Cardiac muscle cell (in vitro differentiated cells and primary cell): ENCODE measurements at places on chromosomes 12 and 14. TPM values are rescaled to one million over a fixed set of nuclear protein-coding genes. Genes with fewer than 3 reads are reported as not detected.

DNA sequence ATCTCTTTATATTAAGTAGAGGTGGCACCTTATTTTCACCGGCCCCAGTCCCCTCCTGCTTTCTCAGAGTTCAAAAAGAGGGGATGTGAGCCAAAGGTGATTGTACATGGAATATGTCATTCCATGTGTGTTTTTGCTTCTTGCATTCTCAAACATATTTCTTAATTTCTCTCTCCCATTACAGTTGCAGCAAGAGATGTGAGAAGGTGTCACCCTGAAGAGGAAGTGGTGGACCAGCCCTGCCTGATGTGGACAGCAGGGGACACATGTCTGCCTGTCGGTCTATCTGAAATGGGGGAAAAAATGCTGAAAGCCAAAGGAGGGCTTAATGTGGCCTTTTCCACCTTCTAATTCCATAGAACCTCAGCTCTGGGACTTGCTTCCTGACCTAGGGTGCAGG, 1.9 kb upstream of the FOXN3 start:
- H3K36me3 ChIP-seq: no peaks in the 10 kb centered on the region
- H3K27ac ChIP-seq: no peak overlapping the region
- H3K27me3 ChIP-seq: no peaks in the 10 kb centered on the region
- DNase-seq: no peak
- H3K4me1 ChIP-seq: peaks cover 19% of the 10 kb centered on the region

DNA sequence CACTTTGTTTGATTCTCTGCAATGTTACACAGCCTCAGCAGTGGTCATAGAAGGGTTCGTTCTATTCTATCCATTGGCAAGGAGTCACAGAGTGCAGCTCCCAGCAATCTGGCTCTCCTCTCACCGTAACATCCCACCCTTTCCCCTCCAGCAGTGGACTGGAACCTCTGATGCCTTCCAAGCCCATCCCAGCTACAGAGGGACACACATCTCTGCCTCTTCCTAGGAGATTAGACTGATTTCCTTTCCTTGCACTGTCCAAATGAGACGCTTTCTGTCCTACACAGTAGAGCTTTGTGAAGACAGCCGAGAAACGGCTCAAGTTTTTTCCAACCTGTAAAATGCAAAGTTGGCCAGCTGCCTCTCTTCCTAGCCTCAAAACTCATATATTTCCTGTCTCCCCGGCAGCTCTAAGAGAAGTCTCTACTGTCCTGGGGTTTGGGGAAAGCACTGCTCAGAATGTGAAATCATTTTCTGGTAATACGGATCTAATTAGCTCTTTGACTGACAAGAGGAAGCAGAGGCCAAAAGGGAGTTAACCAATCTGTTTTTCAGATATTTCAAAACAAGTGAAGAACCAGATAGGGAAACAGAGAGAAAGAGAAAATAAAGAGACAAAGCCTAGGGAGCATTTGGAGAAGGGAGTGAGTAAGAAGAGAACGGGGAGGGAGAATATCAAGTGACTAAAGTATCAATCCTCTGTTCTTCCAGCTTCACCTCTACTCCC, 516 bp downstream of the NINJ2 start:
- no peaks in the 10 kb centered on the region for H3K36me3 ChIP-seq
- no peak overlapping the region for H3K27ac ChIP-seq
- peaks cover 3% of the 10 kb centered on the region for H3K4me1 ChIP-seq

DNA sequence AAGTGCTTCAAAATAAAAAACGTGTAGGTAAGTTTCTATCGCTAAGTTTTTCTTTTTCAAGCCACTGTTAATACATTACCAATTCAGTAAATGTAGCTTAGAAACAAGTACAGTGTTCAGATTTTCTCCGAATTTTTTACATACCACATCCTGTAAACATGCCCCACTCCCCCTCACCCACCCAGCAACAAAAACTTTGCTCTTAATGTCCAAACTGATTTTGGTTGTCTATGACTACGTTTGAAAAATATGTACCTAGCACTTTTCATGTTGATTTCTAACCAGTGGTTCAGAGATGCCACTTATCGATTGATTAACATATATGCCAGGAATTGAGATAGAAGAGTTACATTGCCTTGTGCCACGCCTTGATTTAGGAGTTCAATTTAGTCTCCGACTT, 663 bp upstream of the LIN7A start:
- no peak overlapping the region for H3K27ac ChIP-seq
- H3K4me1 ChIP-seq: no peaks in the 10 kb centered on the region
- H3K27me3 ChIP-seq: peaks cover 10% of the 10 kb centered on the region
- H3K4me3 ChIP-seq: no peak overlapping the region
- no peak for DNase-seq

DNA sequence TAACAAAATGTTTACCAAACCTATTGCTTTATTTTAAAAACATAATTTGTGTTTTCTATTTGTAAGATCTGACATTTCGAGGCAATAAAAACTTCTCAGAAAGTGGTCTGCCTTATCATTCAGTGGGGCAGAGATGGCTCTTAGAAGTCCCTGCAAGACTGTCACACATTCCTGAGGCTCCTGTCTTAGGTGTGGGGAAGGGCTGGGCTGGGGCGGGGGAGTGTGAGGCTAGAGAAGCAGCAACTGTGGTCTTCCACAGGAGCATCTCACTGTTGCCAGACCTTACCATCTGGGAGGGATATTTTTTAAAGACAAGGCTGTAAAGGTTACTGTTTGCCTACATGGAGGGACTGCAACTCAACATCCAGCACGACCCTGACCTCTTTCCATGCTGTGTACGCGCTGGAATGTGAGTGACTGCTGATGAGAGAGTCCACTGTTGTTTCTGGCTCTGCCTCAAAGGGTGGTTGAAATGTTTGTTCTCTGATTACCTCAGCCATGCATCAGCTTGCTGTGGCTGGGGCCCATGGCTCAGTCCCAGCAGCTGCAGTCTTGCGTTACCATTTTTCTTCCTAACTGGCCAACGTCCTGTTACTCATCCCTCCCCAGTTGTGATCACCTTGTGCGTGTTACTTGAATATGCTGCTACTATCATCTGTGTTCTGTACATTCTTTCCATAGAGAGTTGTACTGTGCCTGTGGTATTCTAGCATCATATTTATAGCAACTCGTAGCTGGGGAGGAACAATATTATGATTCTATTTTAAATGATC, 12.4 kb downstream of the ERG28 start:
- peak; percentile 92 for DNase-seq
- H3K27ac ChIP-seq: peak overlapping the region; percentile 89
- peaks cover 14% of the 10 kb centered on the region for H3K4me1 ChIP-seq
- no peak overlapping the region for H3K4me3 ChIP-seq
- no peaks in the 10 kb centered on the region for H3K27me3 ChIP-seq

- no peaks in the 10 kb centered on the region for H3K4me1 ChIP-seq
- H3K36me3 ChIP-seq: no peaks in the 10 kb centered on the region
- H3K27me3 ChIP-seq: no peaks in the 10 kb centered on the region
- no peak overlapping the region for H3K27ac ChIP-seq
- DNase-seq: no peak
Measured at GRCh38 chr12:93622485-93622884, 50.0 kb downstream of the SOCS2 start.

GRCh38 chr12:112803620-112804282, 12.2 kb downstream of the RPH3A start:
- H3K4me1 ChIP-seq: no peaks in the 10 kb centered on the region
- H3K27me3 ChIP-seq: no peaks in the 10 kb centered on the region
- H3K36me3 ChIP-seq: no peaks in the 10 kb centered on the region
- DNase-seq: no peak
- H3K27ac ChIP-seq: no peak overlapping the region
- H3K4me3 ChIP-seq: no peak overlapping the region

DNA sequence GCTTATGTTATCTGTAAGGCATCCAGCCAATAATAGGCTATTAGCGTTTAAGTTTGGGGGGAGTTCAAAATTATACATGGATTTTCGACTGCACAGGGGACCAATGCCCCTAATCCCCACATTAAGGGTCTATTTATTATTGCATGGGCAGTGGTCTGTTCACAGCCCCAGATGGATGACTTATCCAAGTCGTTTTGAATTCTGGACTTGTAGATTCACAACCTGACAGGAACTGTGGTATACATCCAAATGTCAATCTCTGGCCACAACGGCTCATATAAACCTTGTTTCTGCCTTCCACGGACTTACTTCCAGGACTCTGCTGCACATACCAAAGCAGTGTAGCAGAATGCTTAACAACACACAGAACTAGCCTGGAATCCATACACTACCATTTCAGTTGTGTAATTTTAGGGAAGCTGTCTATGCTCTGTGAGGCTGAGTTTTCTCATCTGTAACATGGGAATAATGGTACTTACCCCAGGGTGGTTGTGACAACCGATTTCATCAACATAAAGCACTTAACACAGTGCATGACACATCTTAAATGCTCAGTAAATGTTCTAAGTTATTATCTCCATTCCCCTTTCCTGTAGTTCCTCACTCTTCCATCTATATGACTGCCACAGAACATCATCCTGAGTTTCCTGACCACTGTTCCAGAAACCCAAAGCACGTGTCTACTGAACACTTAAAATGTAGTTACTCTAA, 3.7 kb downstream of the DDX24 start:
- no peaks in the 10 kb centered on the region for H3K27me3 ChIP-seq
- H3K36me3 ChIP-seq: peaks cover 8% of the 10 kb centered on the region
- H3K4me1 ChIP-seq: peaks cover 32% of the 10 kb centered on the region
- no peak overlapping the region for H3K27ac ChIP-seq
- no peak for DNase-seq

GRCh38 chr14:72800848-72801370, 93.0 kb downstream of the DPF3 start:
- no peak overlapping the region for H3K27ac ChIP-seq
- no peaks in the 10 kb centered on the region for H3K27me3 ChIP-seq
- no peak overlapping the region for H3K4me3 ChIP-seq
- DNase-seq: no peak
- H3K36me3 ChIP-seq: no peaks in the 10 kb centered on the region

GRCh38 chr14:93984070-93984469, 7.7 kb upstream of the ASB2 start:
- H3K4me3 ChIP-seq: no peak overlapping the region
- peaks cover 37% of the 10 kb centered on the region for H3K4me1 ChIP-seq
- H3K27me3 ChIP-seq: no peaks in the 10 kb centered on the region
- H3K27ac ChIP-seq: no peak overlapping the region
- no peak for DNase-seq

DNA sequence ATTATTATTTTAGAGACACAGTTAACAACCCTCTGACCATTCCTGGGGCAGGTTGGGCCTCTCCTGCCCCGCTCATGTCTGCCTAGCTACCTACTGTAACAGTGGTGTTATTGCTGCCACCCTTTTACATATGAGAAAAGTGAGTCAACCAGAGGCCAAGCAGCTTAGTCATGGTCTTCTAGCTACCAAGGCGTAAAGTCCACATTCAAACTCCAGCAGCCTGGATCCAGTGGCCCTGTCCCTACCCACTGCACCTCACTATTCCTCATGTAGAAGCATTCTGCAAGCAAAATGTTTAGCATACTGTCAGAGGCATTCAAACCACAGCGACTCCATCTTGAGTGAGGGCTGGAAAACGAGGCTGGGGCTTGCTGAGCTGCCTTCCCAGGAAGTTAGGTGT, 95.8 kb downstream of the SLC15A4 start:
- H3K27ac ChIP-seq: no peak overlapping the region
- H3K36me3 ChIP-seq: no peaks in the 10 kb centered on the region
- peaks cover 4% of the 10 kb centered on the region for H3K27me3 ChIP-seq
- no peak overlapping the region for H3K4me3 ChIP-seq

DNA sequence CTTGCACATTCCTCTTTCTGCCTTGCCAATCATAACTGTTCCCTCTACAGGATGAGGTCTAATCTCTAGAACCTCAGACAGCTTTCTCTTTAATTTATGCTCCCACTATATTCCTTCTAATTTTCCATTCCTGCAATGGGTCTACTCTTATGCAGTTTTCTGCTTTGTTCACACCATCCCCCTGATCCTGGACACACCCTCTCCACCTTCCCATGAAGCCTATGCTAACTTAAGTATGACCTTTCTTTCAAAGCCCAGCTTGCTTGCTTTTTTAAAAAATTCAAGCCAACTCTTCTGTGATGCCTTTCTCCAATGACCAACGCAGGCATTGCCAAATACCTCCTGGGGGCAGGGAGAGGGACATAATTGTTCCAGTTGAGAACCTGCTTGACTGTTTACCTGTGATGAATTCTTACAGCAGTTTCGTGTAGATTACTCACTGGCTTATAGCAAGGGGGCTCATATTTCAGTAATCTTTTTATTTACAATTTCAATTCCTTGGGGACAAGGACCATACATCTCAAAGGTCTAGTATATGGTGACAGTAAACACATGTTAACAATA, 7.8 kb downstream of the SLC38A1 start:
- H3K27me3 ChIP-seq: no peaks in the 10 kb centered on the region
- H3K4me1 ChIP-seq: peaks cover 64% of the 10 kb centered on the region
- no peaks in the 10 kb centered on the region for H3K36me3 ChIP-seq
- DNase-seq: no peak
- H3K27ac ChIP-seq: peak overlapping the region; percentile 98
- no peak overlapping the region for H3K4me3 ChIP-seq

GRCh38 chr12:15322164-15323061, at the start of gene PTPRO:
Gene PTPRO (plus strand): TSS chr12:15322508.
- H3K36me3 ChIP-seq: no peaks in the 10 kb centered on the region
- peak; percentile 57 for DNase-seq

DNA sequence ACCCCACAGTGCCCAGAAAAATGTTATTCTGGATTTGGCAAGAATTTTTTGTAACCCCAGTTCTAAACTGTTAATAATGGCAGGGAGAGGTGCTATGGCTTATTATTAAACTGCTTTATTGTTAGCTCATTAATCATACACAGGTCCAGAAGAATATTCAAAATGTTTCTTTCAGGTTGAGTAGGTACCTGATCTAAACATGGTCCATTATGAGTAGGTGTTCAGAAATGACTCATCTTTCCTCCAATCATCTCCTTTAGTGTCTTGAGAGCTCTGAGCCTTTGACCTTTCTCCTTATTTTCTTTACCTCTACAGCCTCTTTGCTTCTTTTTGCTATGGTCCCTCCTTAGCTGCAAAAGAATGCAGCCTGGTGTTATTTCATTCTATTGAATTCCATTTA, 211.0 kb upstream of the GARIN6 start:
- no peak overlapping the region for H3K27ac ChIP-seq
- H3K4me3 ChIP-seq: no peak overlapping the region
- no peaks in the 10 kb centered on the region for H3K4me1 ChIP-seq
- DNase-seq: no peak

- H3K27ac ChIP-seq: no peak overlapping the region
- H3K4me3 ChIP-seq: no peak overlapping the region
- H3K4me1 ChIP-seq: no peaks in the 10 kb centered on the region
- H3K27me3 ChIP-seq: peaks cover 14% of the 10 kb centered on the region
- no peak for DNase-seq
Measured at GRCh38 chr12:32398181-32398580, 1.2 kb upstream of the FGD4 start.

SLC5A8 gene
- not detected in 2 replicates for total RNA-seq

C12orf54 gene
- total RNA-seq: not detected in 2 replicates

LRP1 gene
- 37.1 and 77.5 TPM in 2 replicates for total RNA-seq

BTG1 gene
- 46.4 and 61.2 TPM in 2 replicates for total RNA-seq

SLCO1C1 gene
- not detected in 2 replicates for total RNA-seq
